H9 (cell line): ENCODE measurements at places on chromosomes 1 and 21.

- H3K27ac ChIP-seq = no peak overlapping the region
- peak overlapping the region; percentile 100 for H3K4me3 ChIP-seq
- H3K36me3 ChIP-seq = peaks cover 50% of the 10 kb centered on the region
- H3K27me3 ChIP-seq = no peaks in the 10 kb centered on the region
Measured at GRCh38 chr1:45337630-45338325, 2.2 kb upstream of the TOE1 start.

DNA sequence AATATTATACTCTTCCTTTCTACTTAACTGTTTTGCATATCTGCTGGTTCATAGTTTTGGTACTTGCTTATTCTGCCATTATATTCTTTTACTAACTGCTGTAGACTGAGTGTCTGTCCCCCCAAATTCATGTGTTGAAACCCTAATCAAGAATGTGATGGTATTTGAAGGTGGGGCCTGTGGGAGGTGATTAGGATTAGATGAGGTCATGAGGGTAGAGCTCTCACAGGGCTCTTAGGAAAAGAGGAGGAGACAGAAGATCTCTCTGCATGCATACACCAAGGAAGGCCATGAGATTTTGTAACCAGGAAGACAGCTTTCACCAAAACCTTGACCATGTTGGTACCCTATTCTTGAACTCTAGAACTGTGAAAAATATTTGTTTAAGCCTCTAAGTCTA lies 354.1 kb upstream of the B3GALT2 start:
- no peaks in the 10 kb centered on the region for H3K36me3 ChIP-seq
- H3K4me1 ChIP-seq = peaks cover 4% of the 10 kb centered on the region; the same call in 1 of the 2 replicates
- no peak overlapping the region for H3K4me3 ChIP-seq
- H3K27me3 ChIP-seq = no peaks in the 10 kb centered on the region
- H3K27ac ChIP-seq = no peak overlapping the region

- H3K4me3 ChIP-seq = no peak overlapping the region
- DNase-seq = no peak
- H3K27ac ChIP-seq = no peak overlapping the region
- no peaks in the 10 kb centered on the region for H3K36me3 ChIP-seq
Measured at GRCh38 chr1:184789884-184790283, 35.2 kb upstream of the EDEM3 start.

GRCh38 chr1:19317126-19317910 lies 5.2 kb downstream of the SLC66A1 start:
- peak; percentile 79 for DNase-seq
- no peaks in the 10 kb centered on the region for H3K4me1 ChIP-seq

- H3K36me3 ChIP-seq = no peaks in the 10 kb centered on the region
- no peak overlapping the region for H3K4me3 ChIP-seq
- no peak for DNase-seq
- H3K27ac ChIP-seq = no peak overlapping the region
Measured at GRCh38 chr1:218481116-218481775, 136.1 kb downstream of the TGFB2 start.

- H3K4me1 ChIP-seq = no peaks in the 10 kb centered on the region
- DNase-seq = no peak
- no peak overlapping the region for H3K27ac ChIP-seq
- H3K27me3 ChIP-seq = no peaks in the 10 kb centered on the region
Measured at GRCh38 chr1:1908506-1908791, 6.6 kb upstream of the CALML6 start.

GRCh38 chr1:84861988-84862644 lies 30.9 kb downstream of the LPAR3 start:
- H3K4me1 ChIP-seq = no peaks in the 10 kb centered on the region
- H3K27me3 ChIP-seq = no peaks in the 10 kb centered on the region
- no peaks in the 10 kb centered on the region for H3K36me3 ChIP-seq
- DNase-seq = no peak
- no peak overlapping the region for H3K4me3 ChIP-seq
- no peak overlapping the region for H3K27ac ChIP-seq
